ENCODE measurements at places on chromosomes 1 and 21. TPM values are rescaled to one million over a fixed set of nuclear protein-coding genes. Genes with fewer than 3 reads are reported as not detected.

The KIF2C gene
- total RNA-seq = 35.3 TPM

The EDN2 gene
- not detected for total RNA-seq

The ALDH9A1 gene
- total RNA-seq = 93.5 TPM

The LRRC53 gene
- not detected for total RNA-seq

The NKAIN1 gene
- not detected for total RNA-seq

The SERPINC1 gene
- not detected for total RNA-seq

The CA6 gene
- total RNA-seq = not detected

The STMN1 gene
- 167 TPM for total RNA-seq

The TLCD4 gene
- total RNA-seq = not detected

The GJA8 gene
- total RNA-seq = not detected

The MLLT11 gene
- 5.8 TPM for total RNA-seq

The FABP3 gene
- 9.0 TPM for total RNA-seq

The CD52 gene
- not detected for total RNA-seq

The S100A14 gene
- total RNA-seq = not detected

The TBX19 gene
- 0.46 TPM for total RNA-seq

The CLDN17 gene
- total RNA-seq = not detected
